Stimulated activated CD4-positive, alpha-beta T cell treated with anti-CD3 and anti-CD28 coated beads, Interleukin-15, amount 100 ng/mL, for 48 hours (primary cell): ENCODE measurements at places on chromosomes 16 and 17.

DNA sequence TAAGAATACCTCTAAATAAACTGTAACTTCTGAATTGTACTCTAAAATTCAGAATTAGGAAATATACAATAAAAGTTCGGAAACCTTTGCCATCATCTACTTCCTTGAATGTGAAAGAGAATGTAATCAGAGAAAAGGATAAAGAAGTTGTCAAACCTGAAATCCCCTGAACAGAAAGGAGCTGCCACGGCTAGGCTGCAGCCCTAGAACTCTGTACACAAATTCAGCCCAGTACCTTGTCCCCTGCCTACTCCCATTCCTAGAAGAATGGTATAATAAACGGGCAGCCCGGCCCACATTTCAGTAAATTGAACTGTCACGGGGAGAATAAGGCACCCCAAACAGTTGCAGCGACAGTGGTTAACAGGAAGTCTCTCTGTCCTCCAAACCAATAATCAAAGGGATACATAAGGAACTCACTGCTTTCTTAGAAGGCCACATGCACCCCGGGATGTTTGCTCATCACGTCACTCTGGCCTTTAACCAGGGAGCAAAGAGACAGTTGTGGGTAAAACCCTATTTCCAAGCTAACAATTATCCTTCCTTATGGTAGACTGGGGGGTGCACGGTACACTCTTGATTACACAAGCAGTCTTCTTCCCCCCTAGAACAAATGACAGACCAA is 24.3 kb upstream of the RFFL start:
- DNase-seq: peak; percentile 9

- DNase-seq: no peak
Observed at GRCh38 chr17:66949501-66949900, 15.0 kb upstream of the CACNG4 start.

- no peak for DNase-seq
Observed at GRCh38 chr16:84673203-84673535, 24.9 kb downstream of the KLHL36 start.

- DNase-seq: no peak
Observed at GRCh38 chr17:41492771-41493170, 3.1 kb upstream of the KRT36 start.

DNA sequence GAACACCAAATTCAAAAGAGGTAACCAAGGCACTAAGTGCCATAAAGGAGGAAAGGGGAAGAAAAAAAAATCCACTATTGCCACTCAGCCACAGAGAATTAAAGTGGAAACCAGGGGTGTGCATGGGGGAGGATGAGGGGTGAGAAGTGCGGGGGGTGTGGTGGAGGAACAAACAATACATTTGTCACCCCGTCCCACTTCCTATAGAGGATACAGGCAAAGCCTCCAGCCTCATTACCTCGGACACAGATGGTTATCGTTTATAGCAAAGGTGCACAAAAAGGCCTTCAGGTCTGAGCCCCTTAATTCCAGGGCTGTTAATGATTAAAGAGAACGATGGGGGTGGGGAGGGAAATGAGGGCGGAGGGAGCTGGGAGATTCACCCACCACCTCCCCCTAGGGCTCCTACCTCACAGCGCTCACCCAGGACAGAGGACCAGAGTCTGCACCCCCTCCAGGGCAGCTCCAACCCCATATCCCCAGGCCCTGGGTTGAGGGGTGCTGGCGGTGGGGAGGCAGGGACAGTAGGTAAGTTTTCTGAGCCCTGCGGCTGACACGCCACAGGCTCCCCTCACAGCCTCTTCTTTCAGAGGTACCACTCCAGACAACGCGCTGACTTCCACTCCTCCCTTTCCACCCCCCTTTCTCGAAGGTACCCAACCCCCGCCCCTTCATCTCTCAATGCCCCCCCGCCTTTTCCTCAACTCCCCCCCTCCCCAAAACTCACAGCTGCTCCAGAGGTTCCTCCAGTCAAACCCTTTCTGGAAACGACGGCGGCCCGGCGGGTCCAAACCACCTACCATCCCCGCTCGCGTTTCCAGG is 470 bp downstream of the DCUN1D3 start:
- no peak for DNase-seq

DNA sequence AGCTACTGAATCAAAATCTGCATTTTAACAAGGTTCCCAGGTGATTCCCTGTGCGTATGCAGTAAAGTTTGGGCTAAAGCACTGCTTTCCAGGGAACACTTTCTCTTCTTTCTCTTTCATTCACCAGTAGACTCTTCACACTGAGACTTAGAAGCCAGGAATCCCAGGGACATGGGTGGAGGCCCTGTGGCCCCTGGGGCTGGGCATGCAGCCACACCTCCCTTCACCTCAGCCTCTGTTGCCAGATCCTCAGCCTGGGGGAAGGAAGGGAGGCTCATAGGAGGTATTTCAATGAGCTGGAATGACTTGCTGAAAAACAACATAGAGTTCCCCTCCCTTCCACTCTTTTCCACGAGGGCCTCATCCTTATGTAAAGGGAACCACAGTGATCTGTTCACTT is 1.2 kb downstream of the G6PC3 start:
- no peak for DNase-seq

GRCh38 chr17:57914273-57915142 is 40.7 kb downstream of the CUEDC1 start:
- no peak for DNase-seq

- DNase-seq: peak; percentile 54
Observed at GRCh38 chr17:40443196-40443987, at the start of gene IGFBP4. Gene IGFBP4, plus strand, starts transcription at chr17:40443450. Its CDS starts 286 bp downstream, at chr17:40443736.

GRCh38 chr17:29959658-29960337 is 18.4 kb downstream of the EFCAB5 start:
- DNase-seq: no peak

GRCh38 chr17:31564883-31565301 is 173.4 kb downstream of the RAB11FIP4 start:
- no peak for DNase-seq

DNA sequence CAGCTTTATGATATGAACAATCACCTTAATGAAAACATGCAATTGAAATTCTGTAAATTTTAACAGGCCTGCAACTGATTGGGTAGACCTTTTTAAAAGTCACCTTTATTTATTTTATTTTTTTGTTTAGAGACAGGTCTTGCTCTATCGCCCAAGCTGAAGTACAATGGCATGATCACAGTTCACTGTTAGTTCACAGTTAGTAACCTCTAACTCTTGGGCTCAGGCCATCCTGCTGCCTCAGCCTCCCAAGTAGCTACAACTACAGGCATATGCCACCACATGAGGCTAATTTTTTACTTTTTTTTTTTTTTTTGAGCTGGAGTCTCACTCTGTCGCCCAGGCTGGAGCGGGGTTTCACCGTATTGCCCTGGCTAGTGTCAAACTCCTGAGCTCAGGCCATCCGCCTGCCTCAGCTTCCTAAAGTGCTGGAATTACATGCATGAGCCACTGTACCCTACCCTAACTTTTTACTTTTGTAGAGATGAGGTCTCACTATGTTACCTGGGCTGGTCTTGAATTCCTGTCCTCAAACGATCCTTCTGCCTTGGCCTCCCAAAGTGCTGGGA is 28.0 kb downstream of the AP1G1 start:
- no peak for DNase-seq

DNA sequence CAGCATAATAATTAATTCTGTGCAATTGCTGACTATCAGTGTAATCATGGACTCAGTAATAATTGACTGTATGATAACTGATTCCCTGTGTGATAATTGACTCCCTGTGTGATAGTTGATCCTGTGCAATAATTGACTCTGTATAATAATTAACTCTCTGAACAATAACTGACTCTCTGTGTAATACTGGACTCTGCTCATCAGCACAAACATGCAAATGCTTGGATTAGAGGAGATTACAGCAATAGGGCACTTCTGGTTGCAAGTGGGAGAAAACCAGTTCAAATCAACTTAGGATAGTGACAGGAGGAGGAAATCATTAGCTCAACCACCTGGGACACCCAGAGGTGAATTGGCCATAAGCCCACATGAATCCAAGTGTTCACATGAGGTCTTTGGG is 582.1 kb downstream of the RBFOX1 start:
- DNase-seq: no peak

DNA sequence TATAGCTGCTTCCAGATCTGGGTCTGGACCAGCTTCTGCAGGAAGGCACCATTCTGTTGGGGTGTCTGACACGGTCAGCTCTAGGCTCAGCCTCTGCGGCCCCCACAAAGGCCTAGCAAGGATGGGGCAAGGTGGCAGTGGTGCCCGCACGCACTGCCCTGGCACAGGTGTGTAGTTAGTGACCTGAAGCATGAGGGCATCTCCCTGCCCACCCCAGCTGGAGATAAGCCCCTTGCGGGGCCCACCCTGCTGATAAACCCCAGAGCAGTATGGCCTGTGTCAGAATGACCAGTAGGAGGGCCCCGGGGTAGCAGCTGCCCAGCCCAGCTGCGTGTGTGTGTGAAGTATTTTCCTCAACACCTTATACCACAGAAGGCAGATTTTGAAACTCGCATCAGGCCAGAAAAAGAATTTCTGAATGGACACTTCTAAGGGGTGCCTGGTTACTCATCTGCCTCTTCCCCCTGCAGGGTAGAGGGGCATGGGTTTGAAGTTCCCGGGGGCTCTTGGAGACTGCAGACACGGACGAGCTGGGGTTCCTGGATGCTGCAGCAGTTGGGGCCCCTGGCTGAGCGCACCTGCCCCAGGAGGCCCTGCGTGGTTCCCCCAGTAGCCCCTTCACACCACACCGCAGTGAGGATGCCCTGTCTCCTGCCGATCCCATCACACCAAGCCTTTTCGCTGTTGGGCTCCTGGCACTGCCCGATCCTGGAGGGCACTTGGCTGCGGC is 4.5 kb downstream of the ARHGDIA start:
- no peak for DNase-seq

GRCh38 chr17:10337976-10338375 is 34.8 kb downstream of the MYH13 start:
- DNase-seq: no peak

DNA sequence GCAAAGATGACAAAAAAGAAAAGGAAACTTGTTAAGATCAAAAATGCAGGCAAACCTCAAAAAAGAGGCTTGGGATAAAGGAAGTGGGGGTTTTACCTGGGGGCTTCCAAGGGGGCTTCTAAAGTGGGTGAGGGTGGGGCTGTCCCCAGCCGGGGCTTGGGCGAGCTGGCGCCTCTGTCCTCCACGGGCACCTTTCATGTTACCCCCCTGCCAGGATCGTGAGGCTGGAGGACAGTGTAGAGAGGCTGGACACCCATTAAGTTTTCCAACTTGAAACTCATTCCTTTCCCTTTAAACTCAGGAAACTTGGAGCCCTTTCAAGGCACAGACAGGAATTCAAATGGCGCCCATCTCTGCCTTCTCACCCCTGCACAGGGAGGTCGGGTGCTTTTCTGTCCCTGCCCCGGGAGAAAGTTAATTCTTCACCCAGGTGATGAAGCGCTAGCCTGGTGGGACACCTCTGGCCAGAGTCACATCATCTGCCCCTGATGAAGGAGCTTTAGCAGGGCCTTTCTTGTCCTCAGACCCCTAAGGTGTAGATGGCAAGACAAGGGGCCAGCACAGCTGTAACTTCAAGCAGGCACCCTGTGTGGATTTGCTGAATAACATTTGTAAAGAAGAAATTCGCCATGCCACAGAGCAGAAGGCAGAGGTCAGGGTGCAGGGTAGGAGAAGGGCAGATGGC is 87.3 kb downstream of the C16orf78 start:
- no peak for DNase-seq

GRCh38 chr17:77802333-77802615 is 156.2 kb upstream of the TNRC6C start:
- DNase-seq: no peak
